ENCODE measurements at places on chromosomes 16 and 17.

DNA sequence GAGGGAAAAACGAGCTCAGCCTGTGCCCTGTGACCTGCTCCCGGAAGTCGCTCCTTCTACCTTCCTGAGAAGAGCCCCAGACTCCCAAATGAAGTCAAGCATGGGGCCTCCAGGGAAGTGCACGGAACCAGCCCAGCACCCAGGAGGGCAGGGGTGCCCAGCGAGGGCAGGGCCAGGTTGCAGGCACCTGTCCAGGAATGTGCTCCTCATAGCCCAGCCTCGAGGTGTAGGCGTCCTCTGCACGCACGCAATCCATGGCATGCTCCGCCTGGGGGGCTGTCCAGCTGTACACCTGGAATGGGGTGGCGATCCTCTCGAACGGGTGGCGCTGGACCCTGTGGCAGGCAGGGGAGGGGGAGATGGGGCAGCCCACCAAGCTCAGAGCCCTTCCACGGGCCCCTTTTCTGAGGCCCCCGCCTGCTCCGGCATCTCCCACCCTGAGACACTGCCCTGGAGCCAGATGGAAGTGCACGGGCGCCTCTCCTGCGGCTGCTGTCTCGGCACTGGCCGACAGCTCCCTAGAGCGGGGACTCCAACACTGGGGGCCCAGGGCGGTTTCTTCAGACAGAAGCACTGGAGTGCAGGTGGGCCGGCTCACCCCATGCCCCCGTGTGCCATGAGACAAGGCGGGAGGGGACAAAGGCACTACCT, 10.9 kb downstream of the CLUH start:
- no peak for DNase-seq

GRCh38 chr17:8994319-8994718, 27.0 kb upstream of the NTN1 start:
- peak; percentile 84 for DNase-seq

DNA sequence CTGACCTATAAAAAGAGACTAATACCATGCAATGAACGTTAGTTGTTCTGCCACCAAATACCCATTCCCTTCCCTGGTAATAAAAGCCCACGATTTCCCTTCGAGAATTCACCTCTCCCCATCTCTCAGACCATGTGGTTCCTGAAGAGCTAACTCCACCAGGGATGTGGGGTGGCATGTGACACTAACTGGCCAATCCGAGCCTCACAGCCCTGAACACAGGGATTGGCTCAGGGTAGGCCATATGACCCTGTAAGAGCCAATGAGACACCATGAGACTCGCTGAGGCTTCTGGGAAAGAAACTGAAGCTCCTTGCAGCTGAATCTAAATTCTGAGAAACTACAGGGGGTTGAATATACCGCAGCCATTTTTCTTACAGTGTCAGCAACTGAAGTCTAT, 21.1 kb downstream of the HELZ start:
- DNase-seq, result no peak

DNA sequence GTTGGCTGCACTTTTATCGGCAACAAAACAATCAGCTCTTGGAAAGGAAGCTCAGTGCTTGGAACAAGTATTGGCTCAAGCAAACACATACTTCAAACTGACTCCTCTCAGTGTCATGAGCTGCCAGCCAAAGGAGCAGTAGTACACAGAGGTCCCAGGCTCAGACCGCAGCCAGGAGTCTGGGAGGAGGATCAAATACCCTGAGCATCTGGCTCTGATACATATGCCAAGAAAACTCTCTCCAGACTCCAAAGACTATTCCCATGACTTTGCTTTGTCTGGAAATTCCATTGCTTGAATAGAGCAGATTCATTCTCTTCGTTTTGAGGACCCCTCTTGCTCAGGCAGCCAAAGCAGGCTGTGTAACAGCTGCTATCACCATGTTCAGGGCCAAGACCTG, 501.6 kb upstream of the PSMD7 start:
- DNase-seq, result no peak

DNA sequence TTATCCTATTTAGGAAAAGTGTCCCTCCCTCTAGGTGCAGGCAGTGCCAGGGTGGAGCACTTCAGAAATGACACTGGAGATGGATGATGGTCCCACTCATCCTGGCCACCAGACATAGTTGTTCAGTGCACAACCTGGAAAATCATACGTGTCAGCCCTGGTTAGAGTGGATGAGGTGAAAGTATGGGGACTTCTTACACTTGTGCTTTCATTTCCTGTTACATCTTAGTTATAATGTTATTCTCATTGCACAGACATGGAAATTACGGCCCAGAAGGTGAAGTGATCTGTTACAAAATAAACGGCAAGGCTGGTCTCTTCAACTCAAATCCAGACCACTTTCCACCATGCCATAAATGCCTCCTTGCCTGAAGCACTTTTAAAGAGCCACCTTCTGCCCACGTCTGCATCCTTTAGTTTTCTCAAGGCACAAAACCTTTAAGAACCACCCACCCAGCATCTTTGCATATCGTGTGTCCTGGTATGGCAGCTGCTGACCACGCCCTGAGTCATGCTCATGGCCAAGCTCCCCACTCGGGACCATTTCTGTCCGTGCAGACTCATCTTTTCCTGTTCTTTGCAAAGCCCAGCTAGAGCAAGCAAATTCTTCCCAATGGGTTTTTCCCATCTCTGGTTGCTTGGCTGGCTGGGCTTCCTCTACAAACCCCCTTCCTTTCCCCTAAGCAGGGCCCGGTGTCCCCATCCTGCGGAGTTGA, 22.4 kb downstream of the TBC1D3B start:
- DNase-seq, result peak; percentile 86

DNA sequence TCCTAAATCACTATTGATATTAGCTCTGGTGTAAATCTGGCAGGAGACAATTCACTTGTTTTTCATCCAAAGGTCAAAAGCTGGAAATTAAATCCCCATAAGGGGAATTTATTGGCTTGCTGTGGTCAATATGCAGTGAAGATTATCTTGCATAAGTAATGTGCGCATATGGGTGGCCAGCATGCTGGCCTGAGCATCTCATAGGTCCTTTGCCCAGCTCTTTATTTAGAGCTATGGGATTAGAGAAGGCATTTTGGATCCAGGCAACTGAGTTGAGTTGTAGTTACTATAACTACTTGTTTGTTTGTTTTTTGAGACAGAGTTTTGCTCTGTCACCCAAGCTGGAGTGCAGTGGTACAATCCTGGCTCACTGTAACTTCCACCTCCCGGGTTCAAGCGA, 110.7 kb downstream of the AATF start:
- DNase-seq, result no peak

DNA sequence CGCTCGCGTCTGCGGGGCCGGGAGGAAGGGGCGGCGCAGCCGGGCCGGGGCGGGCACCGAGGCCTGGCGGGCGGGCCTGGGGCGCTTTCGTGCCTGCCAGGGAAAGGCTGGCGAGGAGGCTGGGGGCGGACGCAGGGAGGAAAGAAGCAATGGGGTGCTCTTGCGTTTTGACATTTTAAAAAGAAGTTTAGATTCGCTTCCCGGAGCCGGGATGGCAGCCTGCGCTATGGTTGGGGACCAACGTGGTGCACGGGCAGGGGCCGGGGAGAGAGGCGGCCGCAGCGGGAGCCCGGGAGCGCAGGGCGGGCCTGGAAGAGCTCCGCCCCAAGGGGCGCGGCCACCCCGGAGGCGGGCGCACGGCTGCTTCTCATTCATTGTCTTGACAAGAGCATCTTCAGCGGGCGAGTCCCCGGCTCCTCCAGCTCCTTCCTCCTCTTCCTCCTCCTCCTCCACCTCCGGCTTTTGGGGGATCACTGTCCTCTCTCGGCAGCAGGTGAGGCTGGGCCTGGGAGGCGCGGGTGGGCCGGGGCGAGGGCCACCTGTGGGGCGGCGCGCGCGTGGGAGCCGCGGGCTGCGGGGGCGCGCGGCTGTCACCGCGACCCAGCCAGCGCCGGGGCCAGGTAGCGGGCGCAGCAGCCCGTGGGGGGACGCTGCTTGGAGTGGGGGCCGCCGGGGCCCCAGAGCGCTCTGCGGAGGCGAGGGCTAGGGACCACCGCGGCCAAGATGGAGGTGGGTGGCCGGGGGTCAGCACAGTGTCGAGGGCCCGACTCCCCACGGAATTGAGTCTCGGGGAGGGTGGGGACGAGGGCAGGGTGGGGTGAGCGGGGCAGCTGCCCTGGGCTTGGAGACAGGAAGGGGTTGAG, at the start of gene CORO1A:
TSS of gene CORO1A (plus strand) at position 370 of the 863 bp plus-strand sequence. CDS start 1,608 bp downstream, outside the sequence.
- DNase-seq, result peak; percentile 81

GRCh38 chr17:45171338-45172231, 9.9 kb downstream of the HEXIM2 start:
- DNase-seq, result peak; percentile 92

DNA sequence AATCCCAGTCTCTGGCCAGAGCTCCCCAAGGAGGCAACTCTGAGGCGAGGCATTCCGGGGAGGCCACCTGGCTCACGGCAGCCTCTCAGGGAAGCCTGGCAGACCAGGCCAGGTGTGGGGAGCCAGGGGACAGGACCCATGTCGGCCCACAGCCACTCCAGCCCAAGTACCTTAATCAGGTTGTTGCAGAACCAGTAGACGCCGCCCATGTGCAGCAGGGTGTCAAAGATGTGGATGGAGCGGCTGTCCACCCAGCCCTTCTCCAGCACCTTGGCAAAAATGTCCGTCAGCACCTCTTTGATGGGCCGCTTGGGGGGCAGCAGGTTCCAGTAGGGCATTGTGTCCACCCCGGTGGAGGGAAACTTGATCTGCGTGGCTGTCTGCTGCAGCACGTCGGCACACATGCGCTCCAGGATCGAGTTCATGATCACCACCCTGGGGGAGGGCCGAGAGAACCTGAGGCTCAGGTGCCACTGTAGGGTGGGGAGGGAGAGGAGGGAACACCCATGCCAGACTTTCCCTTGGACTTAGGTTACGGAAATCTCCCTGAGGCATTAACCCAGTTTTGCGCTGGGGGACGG, 7.8 kb downstream of the CSF3 start:
- DNase-seq, result no peak

- DNase-seq, result no peak
Measured at GRCh38 chr17:81080019-81080418, 45.1 kb downstream of the BAIAP2 start.

GRCh38 chr16:57483725-57484514, 2.4 kb downstream of the DOK4 start:
- no peak for DNase-seq

DNA sequence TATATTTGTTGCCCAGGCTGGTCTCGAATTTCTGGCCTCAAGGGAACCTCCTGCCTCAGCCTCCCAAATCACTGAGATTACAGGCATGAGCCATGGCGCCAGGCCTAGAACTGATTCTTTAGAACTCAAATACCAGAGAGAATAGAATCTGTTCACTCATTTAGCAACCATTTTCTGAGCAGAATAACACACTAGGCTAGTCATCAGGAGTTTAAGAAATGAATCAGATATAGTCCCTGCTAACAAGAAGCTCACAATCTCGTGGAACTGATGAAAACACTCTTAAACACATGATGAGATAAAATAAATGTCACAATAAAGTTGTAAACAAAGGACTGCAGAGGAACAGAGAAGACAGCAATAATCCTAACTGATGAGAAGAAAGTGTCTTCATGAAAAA, 55.8 kb upstream of the ADCY9 start:
- no peak for DNase-seq

Data from inflammatory macrophage treated with lipopolysaccharide for 1 hour (primary cell).